ENCODE measurements at places on chromosomes 4 and X.

GRCh38 chrX:39112143-39112542 lies 310.9 kb downstream of the MID1IP1 start:
- DNase-seq, result no peak

DNA sequence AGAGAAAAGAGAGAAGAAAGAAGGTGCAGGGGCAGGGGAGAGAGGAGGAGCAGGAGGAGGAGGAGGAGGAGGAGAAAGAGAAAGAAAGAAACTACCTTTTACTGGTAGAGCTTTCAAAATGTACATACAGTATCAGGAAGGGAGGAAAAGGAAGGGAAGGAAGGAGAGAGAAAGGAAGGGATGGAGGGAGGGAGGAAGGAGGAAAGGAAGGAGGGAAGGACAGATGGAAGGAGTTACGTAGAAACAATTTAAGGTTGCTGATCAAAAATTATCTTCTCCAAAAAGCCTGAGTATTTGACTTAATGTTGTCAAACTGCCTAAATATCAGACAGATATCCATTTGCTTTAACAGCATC lies 13.4 kb downstream of the TBC1D9 start:
- DNase-seq, result no peak

DNA sequence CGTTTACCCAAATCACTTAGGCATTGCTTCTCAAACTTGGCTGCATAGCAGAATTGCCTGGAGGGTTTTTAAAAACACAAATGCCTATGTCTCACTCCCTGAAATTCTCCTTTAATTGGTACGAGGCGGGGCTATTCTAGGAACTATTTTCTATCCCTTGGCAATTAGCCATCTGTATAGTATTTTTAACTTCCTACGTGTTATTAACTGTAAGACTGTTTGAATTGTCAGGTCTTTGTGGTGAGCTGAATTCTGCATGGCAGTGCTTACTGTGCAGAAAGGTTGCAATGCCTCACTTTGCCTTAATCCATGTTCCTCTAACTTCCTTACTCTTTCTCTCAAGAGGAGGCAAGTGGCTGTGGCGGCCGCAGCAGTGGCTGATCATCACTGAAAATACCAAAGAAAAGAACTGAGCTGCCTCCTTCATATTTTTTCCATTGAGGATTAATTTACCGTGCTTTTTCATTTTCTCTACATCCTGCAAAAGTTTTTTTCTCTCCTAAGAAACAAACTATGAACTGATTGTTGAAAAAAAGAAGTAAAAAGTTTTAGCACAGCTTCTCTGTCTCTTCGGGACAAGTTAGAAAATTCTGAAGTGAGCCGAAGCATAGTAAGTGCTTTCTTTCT lies at the start of gene SHROOM3:
Gene SHROOM3, plus strand, starts transcription at position 329 of the 627 bp plus-strand sequence. CDS start 824 bp downstream, outside the sequence.
- DNase-seq, result no peak

DNA sequence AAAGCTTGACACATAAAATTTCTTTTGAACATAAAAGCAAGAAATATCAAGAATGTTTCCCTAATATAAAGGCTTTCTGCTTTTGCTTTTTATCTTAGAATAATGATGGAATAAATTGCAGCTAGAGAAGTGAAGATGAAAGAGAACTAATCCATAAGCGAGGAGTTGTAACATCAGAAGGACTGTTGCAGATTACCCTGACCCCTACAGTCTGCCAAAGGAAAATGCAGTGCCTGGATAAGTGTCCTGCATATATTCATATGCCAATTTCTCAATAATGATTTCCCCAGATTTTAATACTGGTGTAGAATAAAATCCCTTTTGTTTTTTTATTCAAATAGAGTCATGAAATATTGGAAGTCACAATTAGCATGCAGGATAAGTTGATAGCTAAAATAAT lies 115.9 kb downstream of the MAGEC2 start:
- DNase-seq, result no peak

DNA sequence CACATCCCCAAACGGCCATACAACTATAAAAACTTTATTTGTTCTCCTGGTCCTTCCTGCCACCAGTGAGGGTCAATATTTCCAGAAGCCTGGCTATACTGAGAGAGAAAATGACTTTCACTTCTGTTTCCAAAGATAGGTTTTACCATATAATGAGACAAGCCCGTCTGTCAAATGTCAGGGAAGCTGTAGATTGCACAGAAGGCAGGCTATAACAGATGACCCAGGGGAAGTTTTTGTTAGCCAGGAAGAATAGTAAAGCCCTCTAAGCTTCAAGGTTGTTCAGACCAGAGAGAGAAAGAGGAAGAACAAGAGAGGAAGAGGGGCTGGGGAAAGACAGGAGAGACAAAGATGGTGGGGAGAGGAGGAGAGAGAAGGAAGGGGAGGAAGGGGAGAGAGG lies 217.5 kb downstream of the GBA3 start:
- DNase-seq, result no peak

DNA sequence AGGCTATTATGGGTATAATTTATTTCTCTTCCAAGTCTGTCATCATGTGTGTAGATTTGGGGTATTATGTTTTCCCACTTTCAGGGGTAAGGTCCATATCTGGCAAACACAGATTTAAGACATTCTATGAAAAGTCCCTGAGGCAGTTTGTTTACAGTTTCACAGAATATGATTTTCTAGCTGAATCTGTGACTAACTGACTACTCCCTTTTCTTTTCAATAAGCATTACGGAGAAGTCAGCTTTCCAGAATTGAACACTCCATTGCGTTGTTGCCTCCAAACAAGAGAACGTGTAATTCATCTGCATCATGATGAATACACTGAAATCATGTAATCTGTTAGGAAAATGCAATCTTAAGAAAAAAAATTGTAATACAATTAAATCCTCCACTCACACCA lies 226.7 kb upstream of the SFRP2 start:
- DNase-seq, result no peak

DNA sequence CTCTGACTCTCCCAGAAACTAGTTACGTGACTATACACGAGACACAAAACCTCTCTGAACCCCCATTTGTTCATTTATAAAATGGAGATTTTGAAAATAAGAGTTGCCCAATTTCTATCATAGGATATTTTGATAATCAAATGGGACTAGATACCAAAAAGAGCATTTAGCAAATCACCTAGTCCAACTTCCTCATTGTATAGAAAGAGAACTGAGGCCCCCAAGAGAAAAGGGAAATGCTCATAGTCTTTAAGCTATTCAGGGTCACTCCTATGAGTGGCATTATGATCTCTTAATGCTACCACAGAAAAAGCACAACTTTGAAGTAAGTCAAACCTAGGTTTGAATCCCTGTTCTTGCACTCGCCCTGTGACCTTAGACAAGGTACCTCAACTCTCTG lies 62.7 kb downstream of the BMP15 start:
- DNase-seq, result no peak

All from KG1 (cell line).